ENCODE measurements at places on chromosomes 7 and 10.

- no peak for DNase-seq
Measured at GRCh38 chr7:155731380-155731779, 80.9 kb downstream of the SHH start.

DNA sequence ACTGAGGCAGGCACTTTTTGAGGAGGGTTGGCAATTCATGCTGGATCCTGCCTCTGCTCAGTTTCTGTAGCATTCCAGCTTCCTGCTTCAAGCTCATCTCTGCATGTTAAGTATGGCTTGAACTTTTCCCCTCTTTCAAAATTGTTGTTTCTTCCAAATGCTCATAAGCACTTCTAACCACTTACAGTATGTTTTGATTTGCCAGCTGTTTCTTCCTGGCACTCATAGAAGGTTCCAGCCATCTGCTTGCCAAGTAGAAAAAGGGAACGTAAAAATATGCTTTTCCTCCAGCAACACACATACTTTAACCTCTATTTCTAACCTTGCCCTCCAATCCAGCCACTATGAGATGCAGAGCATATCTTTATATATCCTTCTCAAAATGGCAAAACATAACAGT, 692.6 kb upstream of the COBL start:
- no peak for DNase-seq

GRCh38 chr7:108467391-108467790, 11.2 kb upstream of the NRCAM start:
- no peak for DNase-seq

DNA sequence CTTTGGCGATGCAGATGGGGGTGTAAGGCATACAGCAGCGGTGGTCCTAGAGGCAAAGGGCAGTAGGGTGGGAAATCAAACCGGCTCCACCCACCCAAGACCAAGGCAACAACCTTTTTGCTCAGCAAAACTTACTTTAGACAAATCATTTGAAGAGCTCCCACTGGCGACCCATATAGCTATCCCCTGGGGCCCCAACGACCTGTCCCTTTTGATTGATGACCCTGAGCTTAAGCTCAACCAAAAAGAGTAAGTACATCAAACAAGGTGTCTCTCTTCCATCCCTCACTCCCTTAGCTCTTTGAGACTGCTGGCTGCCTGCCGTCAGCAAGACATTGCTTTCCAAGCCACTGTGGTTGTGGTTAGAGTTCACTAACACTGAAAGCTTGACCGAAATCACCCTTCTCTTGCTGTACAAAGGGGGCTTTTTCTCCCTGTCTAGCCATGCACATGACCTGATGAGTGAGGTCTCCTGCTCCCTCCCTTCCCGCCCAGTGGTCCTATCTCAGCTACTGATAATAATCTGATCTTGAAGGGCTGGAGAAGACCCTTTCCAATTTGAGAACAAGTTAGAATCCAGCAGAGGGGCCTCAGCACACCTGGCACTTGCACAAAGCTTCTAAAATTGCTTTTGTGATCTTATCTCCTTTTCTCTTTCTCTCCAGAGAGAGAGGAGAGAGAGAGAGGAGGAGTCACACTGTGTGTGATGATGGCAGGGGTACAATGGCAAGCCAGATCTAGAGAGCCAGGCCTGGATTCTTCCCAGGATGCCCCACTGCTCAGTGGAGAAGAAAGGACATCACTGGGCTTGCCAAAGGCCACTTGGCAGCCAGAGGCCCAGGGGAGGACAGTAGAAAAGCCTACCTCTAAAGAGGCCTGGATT, 42.2 kb downstream of the XPNPEP1 start:
- no peak for DNase-seq

GRCh38 chr10:115977855-115978254, 295.2 kb downstream of the GFRA1 start:
- no peak for DNase-seq

DNA sequence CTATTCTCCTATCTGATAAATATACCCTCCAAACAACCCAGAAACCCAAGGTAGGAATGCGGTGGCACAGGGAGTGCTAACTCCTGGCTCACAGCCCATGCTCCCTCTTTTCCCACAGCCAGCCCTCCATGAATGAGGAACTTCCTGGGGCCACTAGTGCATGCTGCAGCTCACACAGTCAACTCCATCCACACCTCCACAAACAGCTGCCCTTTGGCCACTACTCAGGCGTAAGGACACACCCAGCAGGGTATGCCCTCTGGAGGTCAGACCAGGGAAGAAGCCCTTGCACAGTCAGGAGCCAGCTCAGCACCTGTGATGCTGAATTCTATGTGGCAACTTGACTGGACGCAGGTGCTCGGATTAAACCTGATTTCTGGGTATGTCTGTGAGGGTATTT, 85.2 kb upstream of the PIK3CG start:
- no peak for DNase-seq

DNA sequence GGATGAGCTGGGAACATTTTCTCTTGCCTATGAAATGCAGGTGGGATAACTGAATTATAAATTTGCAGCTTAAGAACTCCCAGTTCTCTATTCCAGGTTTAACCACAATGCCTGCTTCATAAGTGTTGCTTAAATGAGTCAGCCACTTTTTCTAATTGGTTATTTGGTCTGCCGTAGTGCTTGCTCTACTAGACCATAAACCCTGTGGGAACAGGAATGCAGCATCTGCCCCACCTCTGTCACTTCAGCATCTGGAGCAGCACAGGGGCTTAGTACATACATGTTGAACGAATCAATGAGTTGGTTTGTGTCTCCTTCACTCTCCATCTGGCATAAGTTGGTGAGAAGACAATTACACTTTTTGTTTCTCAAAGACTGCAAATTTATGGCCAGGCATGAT, 95.2 kb upstream of the PTER start:
- no peak for DNase-seq

DNA sequence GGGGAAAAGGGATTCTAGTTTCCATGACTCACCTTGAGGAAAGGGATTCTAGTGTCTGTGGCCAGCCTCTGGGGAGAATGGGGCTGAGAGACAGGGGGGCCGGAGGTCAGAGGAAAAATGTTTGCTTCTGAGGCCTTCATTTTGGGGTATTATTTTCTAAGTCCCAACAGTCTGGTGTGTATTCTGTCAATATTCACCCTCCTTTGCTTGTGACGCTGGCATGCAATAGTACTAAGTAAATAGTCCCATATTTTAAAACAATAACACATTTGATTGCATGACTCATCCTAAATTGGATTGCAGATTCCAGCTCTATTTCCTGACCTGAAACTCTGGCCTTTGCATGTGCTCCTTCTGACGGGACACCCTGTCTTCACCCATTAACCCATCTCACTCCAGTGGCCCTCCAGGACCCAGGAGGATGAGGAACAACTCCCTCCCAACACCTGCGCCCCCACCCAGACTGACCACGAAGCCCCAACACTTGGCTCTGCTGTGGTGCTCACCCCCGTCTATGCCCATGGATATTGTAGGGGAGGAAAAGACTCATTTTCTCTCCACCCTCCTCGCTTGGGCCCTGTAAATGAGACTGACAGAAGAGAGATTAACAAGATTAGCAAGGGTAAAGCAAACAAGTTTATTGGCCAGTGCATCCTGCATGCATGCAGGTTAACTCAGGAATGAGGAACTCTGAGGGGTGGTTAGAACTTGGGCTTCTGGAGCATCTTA, 495.6 kb upstream of the KLF6 start:
- DNase-seq = no peak

DNA sequence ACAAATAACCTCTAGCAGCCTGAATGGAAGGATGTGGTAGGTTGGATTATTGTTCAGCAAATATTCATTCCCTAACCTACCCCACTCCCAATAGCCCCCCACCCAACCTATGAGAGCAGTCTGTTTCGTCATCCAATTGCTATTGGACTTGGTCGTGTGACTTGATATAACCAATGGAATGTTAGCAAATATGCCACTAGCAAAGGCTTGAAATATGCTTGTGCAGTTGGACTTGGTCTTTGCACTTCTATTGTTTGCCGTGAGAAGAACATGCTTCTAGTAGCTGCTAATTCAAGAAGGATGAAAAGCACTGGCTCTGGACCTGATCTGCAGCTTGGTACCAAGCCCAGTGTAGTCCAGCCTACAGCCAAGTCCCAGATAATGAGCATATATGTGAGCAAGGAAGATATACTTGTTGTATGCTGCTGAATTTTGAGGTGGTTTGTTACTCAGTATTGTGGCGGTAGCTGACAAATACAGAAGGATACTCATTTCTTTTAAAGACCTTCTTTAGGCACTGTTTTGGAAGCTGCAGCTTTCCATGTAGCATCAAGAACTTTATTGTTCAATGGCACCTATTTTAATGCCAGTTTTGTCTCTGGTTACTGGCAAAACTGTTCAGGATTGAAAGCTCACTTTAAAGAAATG, 180.4 kb downstream of the EXOC4 start:
- no peak for DNase-seq

DNA sequence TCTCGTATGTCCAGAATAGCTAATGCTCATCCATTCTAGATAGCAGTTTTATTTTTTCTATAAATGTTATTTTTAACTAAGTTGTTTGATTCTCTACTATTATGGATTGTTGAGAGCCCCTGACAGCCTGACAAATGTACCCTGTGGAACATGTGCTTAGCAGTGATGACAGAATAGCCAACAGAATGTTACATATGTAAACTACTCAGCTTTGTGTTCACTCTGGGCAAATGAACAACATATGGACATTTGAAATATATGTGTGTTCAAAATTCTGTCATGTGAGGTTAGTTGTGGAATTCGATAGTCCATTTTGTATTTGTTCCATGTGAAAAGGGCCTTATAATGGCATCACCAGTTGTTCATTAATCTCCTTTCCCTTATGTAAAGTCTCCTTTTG, 199.7 kb downstream of the EXOC4 start:
- no peak for DNase-seq

DNA sequence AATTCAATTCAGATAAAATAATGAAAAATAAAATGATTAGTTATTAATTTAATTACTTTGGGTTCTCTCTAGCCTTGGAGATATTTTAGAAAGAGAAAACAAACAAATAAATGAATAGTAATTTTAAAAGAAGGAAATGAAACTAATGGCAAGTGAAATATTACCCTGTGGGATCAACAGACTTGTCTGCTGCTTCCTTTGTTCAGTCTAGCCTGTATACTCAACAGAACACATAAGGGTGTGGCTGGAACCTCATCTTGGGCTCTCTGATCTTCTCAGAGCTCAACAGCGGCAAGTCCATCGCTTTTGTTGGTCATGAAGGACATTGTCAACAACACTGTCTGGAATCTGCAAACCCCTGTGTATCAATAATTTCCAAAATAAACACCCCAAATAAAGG, 904.9 kb downstream of the IPMK start:
- DNase-seq = no peak

DNA sequence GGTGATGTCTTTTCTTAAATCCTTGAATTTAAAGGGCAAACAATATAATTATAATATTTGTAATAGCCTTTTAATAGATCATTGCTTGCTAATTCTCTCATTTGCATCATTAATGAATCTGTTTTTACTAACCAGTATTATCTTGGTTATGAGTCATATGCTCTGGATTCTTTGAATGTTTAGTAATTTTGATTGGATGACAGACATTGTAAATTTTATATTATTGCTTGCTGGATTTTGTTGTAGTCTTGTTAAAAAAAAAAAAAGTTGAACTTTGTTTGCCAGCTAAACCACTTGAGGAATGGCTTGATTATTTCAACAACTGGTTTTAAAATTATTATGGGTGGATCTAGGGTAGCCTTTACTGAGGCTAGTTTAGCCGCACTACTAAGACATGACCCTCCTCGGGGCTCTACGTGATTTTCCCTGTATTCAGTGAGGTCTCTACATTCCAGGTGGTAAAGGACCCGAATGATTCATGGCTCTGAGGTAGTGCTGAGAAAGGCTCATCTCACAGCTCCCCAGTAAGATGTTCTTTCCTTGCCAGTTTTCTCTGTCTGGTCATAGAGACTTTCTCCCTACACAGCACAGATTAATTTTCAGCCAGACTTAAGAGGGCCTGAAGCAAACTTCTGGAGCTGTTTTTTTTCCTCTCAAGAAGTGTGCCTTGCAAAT, 8.5 kb downstream of the C10orf90 start:
- no peak for DNase-seq

- DNase-seq = no peak
Measured at GRCh38 chr7:25944777-25945515, 207.1 kb upstream of the NFE2L3 start.

- DNase-seq = no peak
Measured at GRCh38 chr10:62261666-62262065, 7.0 kb downstream of the RTKN2 start.

DNA sequence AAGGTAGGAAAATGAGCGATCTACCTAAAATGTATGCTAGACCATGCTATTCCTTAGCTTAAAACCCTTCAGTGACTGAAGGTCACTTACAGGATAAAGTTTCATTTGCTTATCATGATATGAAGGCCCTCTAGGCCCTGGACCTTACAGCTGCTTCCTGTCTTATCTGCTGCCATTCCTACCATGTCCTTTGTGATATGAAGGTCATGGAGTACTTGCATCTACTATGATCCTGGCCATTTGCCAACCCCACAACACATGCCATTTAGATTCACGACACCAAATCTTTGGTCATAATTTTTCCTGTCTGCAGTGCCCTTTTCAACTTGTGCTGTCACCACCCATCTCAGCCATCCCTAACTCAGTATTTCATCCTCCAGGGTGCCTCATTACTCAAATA, 181.8 kb upstream of the MDFIC start:
- DNase-seq = no peak

GRCh38 chr10:43044448-43044921, 32.4 kb upstream of the RET start:
- no peak for DNase-seq

DNA sequence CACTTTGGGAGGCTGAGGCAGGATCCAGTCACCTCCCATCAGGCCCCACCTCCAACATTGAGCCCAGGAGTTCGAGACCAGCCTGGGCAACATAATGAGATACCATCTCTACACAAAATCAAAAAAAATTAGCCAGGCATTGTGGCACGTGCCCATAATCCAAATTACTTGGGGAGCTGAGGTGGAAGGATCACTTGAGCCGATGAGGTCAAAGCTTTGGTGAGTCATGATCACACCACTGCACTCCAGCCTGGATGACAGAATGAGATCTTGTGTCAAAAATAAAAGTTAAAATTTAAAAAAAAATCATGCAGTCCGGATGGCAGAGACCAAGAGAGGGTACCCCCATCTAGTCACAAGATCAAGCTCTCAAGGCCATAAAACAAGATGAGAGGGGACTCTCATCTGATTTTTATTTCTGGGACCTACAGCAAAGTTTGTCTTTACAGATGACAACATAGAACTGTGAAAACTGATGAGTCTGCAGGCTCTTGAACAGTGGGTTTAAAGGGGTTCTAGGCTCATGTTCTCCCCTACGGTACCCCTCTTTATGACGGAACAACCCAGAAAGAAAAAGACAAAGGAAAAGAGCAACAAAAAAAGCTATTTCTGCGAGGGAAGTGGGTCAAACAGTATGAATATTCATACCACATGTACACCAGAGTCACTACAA, 28.9 kb upstream of the CREB3L2 start:
- DNase-seq = no peak

DNA sequence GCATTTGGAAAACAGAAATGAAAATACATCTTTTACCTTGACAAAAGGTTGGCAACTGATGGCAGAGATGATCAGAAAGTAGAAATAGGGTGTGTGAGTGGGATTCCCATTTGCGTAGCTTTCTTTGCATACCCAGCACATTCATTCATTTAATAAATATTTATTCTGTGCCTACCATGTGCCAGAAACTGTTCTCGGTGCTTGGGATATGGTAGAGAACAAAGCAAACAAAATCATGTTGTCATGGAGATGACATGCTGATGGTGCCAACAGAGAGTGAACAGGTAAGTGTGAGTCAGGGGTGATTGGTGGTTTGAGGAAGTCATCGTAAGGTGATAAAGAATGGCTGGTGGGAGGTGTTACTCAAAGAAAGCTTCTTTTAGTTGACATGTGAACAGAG, 45.4 kb downstream of the CACNB2 start:
- no peak for DNase-seq

GRCh38 chr10:86538547-86538946, 17.0 kb upstream of the WAPL start:
- no peak for DNase-seq

Data from activated CD4-positive, alpha-beta T cell treated with anti-CD3 and anti-CD28 coated beads, Interleukin-2, Interleukin-6, amounts not matched to agents 100 ng/mL and 50 ng/mL, durations not matched to agents 16 hours and 8 hours (primary cell).